ENCODE measurements at places on chromosomes 3 and 15.

DNA sequence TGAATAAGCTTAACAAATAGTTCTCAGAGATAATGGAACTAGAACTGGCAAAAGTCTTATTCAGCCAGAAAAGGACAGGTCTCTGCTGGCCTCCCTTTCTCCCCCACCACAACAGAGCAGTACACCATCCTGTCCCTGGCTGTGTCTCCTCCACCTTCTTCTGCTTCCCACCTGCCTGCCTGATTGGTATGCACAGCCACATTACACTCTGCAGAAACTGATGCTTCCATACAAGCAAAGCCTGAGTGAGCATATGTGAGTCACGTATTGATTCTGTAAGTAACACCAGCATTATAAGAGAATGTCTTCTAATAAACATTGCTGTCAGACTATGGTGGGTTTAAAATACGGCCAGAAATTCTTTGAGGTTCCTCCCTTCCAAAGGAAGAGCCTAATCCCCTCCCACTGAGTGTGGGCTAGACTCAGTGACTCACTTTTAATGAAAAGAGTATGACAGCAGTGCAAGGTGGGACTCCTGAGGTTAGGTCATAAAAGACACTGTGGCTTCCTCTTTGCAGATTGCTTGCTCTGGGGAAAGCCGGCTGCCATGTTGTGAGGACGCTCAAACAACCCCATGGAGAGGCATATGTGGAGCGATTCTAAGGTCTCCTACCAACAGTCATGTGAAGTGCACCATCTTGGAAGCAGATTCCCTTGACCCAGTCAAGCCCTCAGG lies 44.4 kb downstream of the ANXA2 start:
- DNase-seq = no peak

GRCh38 chr3:29279806-29280205 lies 1.1 kb upstream of the RBMS3 start:
- no peak for DNase-seq

DNA sequence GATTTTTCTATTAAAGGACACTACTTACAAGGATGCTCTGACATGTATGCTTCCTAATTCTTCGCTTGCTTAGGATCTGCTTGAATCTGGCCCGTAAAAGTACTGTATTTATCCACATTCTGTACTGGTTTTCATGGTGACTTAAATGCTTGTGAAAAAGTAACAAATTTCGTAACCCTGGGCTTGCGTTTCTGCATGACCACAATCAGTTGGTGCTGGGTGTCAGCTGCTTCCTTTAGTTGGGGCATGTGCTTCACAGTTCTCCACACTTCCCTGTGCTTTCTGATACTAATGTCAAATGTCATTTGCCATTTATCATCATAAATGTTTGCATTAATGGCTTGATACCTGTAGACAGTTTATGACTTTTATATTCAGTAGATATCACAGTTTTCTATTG lies 218.4 kb upstream of the MLF1 start:
- DNase-seq = no peak

DNA sequence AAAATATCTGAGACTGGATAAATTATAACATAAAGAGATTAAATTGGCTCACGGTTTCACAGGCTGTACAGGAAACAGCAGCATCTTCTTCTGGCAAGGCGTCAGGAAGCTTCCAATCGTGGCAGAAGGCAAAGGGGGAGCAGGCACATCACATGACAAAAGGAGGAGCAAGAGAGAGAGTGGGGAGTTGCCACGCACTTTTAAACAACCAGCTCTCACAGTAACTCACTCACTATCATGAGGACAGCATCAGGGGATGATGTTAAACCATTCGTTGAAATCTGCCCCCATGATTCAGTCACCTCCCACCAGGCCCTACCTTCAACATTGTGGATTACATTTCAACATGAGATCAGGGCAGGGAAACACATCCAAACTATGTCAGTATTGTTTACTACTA lies 114.5 kb upstream of the SPATA16 start:
- DNase-seq = no peak

- no peak for DNase-seq
These were observed 21.1 kb downstream of the RBP2 start for GRCh38 chr3:139455206-139455605.

GRCh38 chr3:53780171-53780570 lies 66.0 kb downstream of the CHDH start:
- no peak for DNase-seq

DNA sequence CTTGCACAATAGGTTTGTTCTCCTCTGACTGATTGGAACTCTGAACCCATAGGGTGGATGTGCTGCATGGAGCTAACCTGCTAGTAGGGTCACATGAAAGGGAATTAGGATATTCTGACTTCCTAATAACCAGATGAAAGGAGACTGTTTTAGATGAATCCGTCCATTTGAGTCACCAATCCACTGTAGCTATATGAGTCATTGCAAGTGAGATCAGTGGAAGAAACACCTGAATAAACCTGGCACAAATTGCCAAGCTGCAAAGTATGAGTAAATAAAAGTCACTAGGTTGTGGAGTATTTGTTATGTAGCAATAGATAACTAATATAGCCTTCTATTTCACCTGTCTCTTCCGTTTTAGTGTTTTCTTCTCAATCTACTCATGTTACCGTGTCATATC lies 584.4 kb downstream of the PDCD6IP start:
- no peak for DNase-seq

GRCh38 chr15:65476903-65477302 lies 40.6 kb downstream of the DPP8 start:
- no peak for DNase-seq

DNA sequence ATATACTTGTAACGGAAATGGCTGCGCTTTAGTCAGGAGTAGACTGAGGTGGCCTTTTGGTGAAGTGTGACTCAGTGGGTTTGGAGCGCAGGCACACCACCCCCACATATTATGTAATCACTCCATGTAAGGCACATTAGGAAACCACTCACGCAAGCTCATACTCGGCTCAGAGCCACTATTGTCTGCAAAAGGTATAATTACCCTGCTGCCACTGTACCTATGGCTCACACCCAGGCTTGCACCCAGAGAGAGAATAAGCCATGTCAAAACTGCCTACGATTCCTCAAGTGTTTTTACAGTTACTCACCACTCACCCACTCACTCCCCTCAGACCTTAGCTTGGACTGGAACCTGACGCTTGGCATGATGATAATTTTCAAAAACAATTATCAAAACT lies 611.9 kb upstream of the CCDC54 start:
- no peak for DNase-seq

GRCh38 chr15:48721061-48721810 lies 75.7 kb upstream of the FBN1 start:
- DNase-seq = no peak

- DNase-seq = no peak
These were observed 98.9 kb downstream of the LINGO1 start for GRCh38 chr15:77533578-77534430.

Data from NCI-H187 treated with DMSO at 0.1 percent for 48 hours (cell line).